Activated CD4-positive, alpha-beta T cell treated with anti-CD3 and anti-CD28 coated beads, Interleukin-10, Interleukin-2, amounts not matched to agents 100 ng/mL and 50 ng/mL, durations not matched to agents 16 hours and 8 hours (primary cell): ENCODE measurements at places on chromosomes 1 and 21.

DNA sequence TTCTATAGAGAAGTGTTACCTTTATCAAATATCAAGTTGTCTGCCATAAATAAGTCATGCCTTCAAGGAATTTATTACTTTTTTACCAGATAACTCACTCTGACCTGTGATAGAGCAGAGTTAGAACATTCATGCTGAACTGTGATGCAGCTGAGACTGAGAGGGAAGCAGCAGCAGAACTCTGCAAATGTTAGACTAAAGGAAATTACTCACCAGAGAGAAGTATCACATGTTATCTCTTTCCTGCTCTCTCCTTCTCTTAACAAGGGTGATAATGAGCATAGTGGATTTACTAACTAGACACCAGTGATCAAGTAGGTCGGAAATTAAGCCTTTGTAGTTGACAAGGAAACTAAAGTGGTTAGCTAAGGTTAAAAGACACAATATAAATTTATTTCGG is 181.6 kb downstream of the RASAL2 start:
- no peak for DNase-seq

DNA sequence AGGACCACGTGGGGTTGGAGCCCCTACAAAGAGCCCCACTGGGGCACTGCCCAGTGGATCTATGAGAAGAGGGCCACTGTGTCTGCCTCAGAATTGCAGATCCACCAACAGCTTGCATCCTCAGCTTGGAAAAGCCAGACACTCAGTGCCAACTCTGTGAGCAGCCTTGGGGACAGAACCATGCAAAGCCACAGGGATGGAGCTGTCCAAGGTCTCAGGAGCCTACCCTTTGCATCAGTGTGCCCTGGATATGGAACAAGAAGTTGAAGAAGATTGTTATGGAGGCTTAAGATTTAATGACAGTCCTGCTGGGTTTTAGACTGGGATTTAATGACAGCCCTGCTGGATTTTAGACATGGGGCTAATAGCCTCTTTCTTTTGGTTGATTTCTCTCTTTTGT is 1670.9 kb downstream of the PLA2G4A start:
- DNase-seq: no peak

DNA sequence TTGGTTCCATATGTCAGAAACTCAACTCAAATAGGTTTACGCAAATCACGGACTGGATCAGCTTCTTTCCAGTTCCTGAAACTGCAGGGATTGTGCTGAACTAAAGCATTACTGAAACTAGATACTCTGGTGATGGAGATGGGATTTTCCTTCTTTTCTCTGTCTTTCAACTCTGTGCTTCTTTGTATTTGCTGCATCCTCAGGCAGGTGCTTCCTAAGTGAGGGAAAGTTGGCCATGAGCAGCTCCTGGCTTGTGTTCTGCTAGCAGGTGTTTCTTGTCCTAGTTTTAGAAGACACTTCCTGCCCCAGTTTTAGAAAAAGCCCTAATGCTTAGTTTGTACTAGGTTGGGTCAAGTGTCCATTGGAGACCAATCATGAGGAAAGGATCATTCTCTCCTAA is 86.7 kb upstream of the USP24 start:
- DNase-seq: no peak

DNA sequence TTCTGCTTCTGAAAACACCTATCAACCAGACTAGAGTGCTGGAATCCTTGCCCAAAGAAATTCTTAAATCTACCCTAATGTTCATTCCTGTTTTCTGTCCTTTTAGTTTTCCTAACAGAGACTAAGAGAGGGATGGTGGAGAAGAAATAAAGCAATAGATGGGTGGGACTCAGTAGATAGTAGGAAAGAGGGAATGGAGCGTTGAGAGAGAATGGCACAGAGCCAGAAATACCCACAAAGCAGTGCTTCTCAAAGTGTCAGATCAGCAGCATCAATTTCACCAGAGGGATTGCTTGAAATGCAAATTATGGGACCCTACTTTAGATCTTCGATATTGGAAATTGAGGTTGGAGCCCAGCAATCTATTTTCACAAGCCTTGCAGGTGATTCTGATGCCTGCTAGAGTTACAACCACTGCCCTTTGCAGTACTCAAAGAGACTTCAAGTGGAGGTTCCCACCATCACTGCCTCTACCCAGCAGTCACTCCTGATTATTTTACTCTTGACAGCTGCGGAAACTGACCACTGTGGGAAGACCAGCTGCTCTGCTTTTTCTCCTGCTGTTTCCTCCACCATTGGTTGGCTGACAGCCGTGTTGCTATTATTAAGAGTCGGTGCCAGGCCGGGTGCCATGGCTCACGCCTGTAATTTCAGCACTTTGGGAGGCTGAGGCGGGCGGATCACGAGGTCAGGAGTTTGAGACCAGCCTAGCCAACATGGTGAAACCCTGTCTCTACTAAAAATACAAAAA is 11.4 kb upstream of the PRPF3 start:
- DNase-seq: no peak

- no peak for DNase-seq
Observed at GRCh38 chr21:38177919-38178652, 78.7 kb upstream of the KCNJ15 start.

DNA sequence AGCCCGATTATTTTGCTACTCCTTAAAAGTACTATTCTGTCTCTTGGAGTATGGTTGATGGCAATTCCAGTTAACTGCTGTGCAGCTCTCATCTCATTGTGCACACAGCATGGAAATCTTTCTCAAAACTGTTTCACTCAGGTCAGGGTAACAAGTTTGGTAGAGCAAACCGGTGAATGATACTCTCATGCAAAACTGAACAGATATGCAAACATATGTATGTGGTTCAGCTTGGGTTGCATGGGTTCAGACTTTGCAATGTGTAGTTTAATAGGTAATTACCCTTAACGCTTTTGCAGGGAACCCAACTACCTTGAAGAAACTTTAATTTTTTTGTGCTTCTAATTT is 2.2 kb downstream of the GADD45A start:
- DNase-seq: no peak

DNA sequence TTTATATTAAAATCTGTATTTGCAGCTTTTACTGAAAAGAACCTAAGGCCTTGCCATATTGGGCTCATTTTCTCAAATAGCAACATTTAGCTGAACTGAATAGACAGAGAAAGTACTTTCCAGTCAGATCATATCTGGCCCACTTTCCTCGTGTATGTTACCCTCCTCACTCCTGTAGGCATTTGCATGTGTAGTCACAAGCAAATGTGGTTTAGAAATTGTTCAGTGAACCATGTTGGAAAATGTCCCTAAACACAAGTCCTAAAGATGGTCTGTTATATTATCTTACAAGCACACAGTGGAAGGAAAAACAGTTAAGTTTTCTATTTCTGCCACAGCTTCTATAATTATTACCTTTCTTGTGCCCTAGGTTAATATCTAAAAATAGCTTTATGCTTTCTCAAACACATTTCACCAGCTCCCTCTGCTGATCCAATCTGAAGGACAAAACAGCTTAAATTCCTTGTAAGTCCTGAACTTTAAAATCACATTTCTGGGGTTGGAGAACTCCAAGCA is 606 bp upstream of the FMO4 start:
- DNase-seq: no peak

DNA sequence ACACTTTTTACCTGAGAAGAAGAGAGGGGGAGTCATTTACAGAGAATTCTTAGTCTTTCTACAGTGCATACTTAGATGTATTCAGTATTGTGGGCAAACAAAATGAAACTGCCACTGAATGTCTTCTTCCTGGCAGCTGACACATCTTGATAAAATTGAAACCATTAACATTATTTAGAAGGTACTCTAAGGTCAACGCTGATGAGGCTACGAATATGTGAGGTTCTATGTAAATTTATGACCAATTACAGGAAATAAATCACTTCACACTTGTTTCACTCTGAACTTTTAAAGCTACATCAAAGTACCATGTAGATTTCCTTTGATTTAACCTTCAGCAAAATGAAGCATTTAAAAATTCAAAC is 51.3 kb upstream of the GFI1 start:
- DNase-seq: peak; percentile 86

- DNase-seq: no peak
Observed at GRCh38 chr1:10059342-10059718, 26.6 kb downstream of the UBE4B start.

DNA sequence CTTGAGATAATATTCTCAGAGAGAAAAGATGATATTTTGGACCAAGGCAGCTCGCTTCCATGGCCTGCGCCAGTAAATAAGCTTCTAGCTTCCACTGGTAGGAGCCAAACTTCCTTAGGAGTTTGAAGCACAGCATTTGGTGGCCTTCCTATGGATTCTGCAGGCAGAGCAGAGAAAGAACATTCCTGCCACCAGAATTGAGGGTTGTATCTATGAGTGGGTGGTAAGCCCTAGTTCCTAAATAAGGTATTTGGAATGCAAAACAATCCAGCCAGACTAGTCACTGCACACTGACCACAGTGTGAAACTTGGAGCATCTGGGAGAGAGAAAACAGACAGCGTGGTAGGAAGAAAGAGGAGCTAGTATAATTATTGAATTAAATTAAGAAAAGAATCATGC is 54.1 kb upstream of the BCAR3 start:
- no peak for DNase-seq

DNA sequence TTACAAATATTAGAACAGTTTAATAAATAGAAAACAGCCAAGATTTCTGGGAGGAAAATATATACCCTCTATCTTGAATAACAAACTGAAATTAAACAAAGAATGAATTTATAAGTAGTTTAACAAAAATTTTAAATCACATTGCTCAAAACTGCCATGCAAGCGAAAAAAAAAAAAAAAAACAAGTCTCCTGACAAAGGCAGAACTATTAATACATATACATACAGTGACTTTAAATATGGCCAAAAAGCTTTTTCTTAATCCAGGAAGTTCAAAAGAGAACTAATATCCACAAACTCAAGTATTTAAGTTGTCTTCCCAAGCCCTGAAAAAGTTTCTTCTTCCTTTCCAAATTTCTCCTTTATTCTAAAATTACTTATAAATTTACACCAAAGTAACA is 63.5 kb upstream of the MUTYH start:
- no peak for DNase-seq

GRCh38 chr1:227316456-227316855 is 1.8 kb downstream of the CDC42BPA start:
- DNase-seq: no peak

- peak; percentile 49 for DNase-seq
Observed at GRCh38 chr1:89633800-89634625, 1.1 kb downstream of the LRRC8C start.

GRCh38 chr1:7005762-7006161 is 220.5 kb downstream of the CAMTA1 start:
- no peak for DNase-seq

DNA sequence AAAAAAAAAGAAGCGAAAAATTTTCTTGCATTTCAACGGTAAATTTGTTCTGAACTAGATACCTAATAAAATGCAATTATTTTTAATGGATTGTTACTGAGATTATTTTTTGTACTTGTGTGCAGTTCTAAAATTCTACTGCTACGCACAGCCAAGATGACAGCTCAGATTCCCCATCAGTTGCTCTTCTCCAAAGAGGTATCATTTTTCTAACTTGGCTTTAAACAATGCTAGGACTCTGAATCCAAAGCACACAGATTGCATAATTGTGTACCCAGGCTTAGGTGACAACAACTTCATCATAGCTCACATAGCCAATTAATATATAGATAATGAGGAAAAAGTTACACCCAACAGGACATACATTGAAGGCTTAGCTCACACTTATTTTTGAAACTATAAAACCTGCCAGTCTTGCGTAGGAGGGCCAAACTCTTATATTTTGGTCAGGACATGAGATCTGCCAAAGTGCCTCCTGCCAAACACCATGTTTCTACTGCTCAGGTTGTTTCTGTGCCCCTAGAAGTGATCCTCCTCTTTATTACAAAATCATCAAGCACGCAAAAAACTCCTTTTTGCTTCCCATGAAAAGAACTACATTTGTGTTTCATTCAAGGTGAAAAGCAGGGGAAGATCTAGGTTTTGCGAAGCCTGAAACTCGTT is 10.6 kb upstream of the ZNHIT6 start:
- no peak for DNase-seq

DNA sequence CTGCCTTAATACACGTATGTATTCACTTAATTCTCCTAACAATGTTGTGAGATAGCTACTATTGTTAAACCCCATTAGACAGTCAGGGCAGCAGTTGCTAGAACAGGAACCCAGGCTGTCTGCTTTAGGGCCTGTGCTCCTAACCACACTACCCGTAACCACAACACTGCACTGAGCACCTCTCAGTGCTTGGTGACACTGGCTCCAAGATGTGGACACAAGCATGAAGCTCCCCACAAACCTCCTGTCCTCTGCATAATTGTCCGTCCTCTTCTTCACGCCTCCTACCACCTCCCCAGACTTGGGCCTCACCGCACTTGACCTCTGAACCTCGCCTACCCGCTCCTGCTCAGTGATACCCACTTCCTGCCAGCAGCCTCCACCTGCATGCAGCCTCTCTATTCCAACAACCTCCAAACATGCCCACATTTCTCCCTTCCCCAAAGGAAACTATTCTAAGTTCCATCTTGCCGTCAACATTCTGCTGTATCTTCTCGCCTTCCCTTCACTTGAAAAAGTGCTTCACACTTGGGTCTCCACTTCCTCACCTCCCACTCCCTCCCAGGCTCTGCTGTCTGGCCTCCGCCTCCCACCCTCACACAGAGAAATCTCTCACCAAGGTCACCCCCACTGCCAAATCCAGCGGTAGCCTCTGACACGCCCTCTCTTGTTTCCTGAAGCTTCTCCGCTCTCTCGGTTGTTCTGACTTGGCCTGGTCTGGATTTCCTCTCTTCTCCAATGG is 14.6 kb upstream of the AHDC1 start:
- DNase-seq: peak; percentile 57

DNA sequence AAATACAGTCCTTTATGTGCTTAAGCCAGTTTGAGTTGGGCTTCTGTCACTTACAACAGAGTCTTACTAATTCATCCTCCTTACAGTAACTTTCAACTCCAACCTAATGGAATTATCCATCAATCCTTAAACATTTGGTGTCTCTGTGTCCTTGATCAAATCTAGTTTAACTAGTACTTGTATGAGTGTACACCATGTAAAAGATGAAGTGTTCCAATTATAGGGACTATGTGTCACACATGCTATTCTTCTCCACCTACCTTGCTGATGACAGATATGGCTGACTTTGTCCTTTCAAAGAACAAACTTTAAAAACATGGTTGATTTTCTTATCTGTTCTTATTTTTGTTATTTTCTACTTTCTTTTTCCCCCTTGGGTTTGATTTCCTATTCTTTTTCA is 60.4 kb upstream of the NBPF3 start:
- DNase-seq: no peak

GRCh38 chr1:171507435-171507834 is 22.1 kb downstream of the PRRC2C start:
- DNase-seq: no peak

- DNase-seq: peak; percentile 53
Observed at GRCh38 chr1:89271341-89272015, 1.2 kb downstream of the GBP5 start.

GRCh38 chr21:26935977-26936376 is 30.9 kb downstream of the ADAMTS5 start:
- no peak for DNase-seq

- DNase-seq: peak; percentile 86
Observed at GRCh38 chr1:93846992-93847810, 31.8 kb downstream of the DNTTIP2 start.

DNA sequence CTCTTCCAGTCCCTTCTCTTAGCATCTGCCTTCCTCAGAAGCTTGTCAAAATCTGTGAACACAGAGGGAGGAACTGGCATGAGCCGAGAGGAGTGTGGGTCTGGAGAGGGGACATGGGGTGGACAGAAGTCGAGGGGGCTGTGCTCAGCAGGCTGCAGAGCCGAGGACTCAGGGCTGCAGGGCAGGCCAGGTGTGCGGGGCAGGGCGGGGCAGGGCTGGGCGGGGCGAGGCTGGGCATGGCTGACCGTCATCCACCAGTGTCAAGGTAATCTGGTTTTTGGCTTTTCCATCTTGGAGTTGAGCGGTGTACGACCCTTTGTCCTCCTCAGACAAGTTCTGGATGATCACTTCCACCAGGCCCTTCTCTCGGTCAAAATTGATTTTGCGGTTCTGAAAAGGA is 44.0 kb downstream of the MYOM3 start:
- no peak for DNase-seq
